ENCODE measurements at places on chromosomes 13 and 19.

- no peak for DNase-seq
These were observed 1.2 kb downstream of the MKNK2 start for GRCh38 chr19:2049741-2050348.

DNA sequence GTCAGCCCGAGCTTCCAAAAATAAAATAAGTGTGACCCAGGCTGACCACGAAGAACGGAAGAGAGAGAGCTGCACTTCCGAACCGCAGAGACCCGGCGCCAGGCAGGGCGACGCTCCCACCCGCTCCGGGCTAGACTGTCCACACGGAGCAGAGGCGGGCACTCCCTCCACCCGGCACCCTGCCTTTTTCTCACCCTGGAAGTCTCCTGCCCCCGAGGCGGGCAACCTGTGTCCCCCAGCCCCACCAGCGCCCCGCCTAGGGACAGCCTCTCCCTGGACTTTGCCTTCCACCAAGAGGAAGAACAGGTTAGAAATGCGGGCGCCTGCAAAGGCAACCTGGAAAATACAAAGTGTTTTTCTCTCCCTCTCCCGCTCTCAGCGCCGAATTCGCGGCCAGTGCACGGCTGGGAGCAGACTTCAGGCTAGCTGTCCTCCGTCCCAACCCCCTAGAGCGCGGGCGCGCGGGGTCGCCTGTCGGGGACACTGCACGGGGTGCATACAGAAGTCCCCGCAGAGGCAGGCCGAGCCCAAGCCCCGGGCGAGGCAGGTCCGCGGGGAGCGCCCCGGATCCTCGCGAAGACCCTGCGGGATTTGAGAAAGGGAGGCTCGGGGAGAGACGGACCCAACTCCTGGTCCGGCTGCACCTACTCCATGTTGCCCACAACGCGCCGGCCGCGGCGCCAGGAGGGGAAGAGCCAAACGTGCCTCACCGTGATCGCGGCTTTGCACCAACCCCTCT is 845 bp downstream of the SPRY2 start:
- no peak for DNase-seq

DNA sequence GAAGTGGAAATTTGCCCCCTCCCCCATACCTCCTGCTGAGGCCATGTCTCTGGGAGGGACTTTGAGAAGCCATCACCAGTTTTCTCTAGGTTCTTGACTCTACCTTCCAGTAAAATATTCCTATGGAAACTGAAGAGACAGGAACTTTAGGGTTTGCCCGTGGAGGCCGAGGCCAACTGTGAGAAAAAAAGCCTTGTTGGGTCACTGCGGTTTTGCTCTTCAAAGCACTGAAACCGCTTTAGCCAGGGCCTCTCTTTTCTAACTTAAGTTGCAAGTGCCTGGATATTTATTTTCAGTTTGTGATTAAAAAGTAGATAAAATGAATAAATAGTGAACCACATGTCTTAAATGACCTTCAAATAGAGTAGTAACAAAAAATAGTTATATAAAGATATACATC is 159.7 kb upstream of the TSC22D1 start:
- DNase-seq, result no peak

DNA sequence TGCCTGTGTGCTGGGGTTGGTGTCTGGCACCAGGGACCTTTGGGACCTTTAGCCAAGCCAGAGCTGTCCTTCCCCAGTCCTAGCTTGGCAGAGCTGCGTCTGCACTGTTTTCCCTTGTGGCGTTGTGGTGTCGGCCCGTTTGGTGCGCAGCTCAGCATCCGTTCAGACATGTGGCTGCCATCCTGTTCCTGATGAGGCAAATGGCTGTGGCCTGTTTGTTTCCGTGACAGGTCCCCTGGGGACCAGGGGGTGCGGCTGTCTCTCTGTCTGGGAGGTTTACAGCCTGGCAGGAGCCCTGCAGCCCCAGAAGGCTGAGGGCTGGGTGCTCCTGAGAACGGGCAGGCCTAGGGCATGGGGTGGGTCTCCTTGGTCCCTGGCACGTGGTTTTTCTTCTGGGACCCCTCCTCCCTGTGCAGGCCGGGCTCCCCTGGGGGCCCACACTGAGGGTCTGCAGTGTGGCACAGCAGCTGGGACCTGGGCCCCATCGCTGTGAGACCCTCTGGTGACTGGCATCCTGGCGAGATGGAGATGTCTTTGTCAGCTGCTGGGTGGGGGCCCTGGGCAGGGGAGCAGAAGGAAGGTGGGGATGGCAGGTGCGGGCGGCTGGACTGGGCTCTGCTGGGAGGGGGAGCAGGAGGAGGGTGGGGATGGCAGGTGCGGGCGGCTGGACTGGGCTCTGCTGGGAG is 4.0 kb downstream of the SPPL2B start:
- DNase-seq, result no peak

DNA sequence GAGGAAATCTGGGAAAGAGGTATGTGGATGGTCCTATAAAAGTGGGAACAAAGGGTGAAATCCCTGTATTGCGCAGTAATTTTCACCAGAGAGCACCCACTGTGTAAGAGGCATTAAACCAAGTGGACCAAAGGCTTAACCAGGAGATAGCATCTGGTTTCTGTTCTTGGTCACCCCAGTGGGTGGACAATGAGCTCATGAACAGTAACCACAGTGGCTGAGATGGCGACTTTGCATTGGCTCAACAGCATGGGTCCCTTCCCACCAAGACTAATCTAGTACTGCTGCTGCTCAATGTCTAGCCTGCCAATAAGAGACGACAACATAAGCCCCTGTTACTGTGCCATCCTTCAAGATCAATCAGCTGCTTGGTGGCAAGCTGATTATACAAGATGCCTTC is 36.6 kb downstream of the CCDC169 start:
- DNase-seq, result no peak

- DNase-seq, result no peak
These were observed 42.8 kb downstream of the BICRA start for GRCh38 chr19:47651691-47652090.

DNA sequence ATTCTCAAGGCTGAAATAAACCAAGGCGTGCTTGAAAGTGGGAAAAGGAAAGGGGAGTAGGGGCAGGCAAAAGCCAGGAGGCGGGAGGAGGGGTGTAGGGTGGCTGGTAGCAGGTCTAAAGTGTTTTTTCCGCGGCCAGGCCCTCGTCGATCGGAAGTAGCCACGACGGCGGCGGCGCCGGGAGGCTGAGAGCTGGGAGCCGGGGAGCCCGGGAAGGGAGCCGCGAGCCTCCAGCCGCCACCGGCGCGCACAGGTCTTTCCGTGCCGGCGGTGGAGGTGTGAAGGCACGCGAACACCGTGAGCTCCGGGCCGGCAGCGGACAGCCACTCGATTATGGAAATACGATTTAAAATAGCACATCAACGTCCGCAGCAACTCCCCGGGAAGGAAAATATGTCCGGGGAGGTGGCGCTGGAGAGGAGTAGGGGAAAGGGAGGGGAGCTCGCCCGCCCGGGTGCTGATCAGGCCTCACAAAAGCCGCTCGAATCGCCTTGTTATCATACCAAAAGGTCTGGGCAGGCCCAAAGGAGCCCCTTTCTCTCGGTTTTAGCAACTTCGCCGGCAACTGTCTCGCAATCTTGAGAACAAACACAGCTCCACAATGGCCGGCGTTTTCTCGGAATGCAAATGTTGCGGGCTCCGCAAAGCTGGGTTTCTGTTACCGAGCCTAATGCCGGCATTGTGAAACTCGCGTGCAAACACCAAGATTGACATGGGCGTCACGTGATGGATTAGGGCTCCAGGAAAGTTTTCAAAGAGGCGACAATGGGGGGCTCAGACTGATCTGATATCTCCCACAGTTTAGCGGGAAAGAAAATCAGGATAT is 2.9 kb upstream of the PCDH8 start:
- DNase-seq, result no peak

DNA sequence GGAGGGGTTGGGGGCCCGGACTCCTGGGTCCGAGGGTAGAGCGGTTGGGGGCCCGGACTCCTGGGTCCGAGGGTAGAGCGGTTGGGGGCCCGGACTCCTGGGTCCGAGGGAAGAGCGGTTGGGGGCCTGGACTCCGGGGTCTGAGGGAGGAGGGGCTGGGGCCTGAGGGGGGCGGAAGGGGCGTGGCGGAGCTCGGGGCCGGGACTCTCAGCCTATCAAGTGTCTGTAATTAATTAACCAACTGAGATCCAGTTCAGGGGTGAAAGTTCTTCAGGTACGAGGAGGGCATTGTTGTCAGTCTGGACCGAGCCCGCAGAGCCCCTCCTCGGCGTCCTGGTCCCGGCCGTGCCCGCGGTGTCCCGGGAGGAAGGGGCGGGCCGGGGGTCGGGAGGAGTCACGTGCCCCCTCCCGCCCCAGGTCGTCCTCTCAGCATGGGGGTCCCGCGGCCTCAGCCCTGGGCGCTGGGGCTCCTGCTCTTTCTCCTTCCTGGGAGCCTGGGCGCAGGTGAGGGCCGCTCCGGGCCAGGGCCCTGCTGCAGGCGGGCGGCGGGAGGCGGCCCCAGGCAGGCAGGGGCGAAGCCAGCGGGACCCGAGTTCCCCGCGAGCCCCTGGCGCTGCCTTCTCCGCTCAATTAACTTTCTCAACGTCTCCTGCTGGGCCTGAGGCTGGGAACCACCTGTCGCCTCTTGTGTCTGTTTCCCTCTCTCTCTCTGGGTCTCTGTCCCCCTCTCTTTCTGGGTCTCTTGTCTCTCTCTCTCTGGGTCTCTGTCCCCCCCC is 697 bp downstream of the FCGRT start:
- DNase-seq, result peak; percentile 34

GRCh38 chr19:15396436-15396835 is 16.8 kb upstream of the AKAP8 start:
- DNase-seq, result no peak
